HFFc6 (cell line): ENCODE measurements at places on chromosomes 13 and 19.

GRCh38 chr13:45921162-45921736 lies 69.7 kb upstream of the SIAH3 start:
- no peak for DNase-seq

GRCh38 chr19:16461630-16462051 lies 10.1 kb downstream of the EPS15L1 start:
- no peak for DNase-seq

DNA sequence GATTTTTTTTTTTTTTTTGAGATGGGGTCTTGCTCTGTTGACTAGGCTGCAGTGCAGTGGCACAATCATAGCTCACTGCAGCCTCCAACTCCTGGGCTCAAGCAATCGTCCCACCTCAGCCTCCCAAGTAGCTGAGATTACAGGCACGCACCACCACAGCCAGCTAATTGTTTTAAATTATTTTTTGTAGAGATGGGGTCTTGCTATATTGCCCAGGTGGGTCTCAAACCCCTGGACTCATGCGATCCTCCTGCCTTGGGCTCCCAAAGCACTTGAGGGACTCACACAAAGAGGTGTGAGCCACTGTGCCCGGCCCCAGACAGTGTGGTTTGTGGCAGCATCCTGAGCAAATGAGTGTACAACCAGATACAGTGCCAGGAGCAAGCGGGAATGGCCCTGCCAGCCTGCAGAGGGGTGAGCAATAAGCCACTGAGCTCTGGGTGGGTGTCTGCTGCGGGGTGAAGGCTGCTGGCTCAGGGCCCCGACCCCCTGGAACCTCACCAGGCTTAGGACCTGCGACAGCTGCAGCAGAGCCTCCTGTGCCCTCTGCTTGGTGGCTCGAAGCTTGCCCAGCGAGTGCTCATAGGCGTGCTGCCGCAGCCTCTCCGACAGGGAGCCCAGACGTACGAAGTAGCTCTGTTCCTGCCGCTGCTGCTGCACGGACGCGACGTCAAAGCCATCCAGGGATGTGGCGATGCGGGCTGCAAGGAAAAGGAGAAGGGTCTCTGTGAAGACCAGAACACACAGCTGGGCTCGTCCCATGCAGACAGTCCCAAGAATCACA lies 15.9 kb upstream of the TICAM1 start:
- DNase-seq: no peak

DNA sequence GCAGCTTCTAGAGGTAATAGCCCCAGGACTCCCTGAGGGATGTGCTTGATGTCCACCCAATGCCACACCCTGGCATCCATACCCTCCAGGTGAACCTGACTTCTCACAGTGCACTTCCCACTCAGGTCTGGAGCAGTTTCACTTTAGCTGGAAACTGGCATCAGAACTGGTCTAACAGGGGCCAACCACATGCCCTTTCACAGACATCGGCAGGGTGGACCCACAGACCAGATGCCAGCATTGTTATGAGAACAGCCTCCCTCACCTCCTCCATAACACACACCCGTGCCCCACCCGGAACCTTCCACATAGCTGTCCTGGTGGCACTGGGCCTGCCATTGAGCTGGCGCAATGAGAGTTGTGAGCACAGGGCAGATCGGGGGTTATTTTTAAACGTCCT lies 77.4 kb upstream of the GPR12 start:
- no peak for DNase-seq

DNA sequence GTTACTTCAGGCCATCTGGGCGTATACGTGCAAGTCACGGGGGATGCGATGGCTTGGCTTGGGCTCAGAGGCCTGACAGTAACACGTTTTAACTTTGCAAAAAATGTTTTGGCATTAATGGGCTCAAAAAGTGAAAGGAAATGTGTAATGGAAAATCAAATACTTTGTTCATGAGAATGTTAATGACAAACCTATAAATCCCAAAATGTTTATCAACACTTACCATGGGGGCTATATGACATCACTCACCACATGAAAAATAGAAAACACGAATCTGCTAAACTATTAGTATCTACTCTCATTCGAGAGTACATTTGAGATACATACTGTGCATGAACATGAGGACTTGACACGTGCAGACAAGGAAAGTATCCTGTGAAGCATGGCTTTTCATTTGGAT lies 91.7 kb downstream of the FAM216B start:
- DNase-seq: no peak

- no peak for DNase-seq
These were observed 500 bp downstream of the AP3D1 start for GRCh38 chr19:2150794-2151338.
